ENCODE measurements at places on chromosomes 12 and 14. TPM values are rescaled to one million over a fixed set of nuclear protein-coding genes. Genes with fewer than 3 reads are reported as not detected.
A peak's percentile ranks its signal among the peaks of the same experiment; 100 is the strongest.

Gene WNT5B
- total RNA-seq = 3.5 TPM

Gene PIWIL1
- total RNA-seq = not detected

Gene FAM181A
- not detected for total RNA-seq

Gene CLSTN3
- total RNA-seq = 98.7 TPM

Gene TMEM132C
- total RNA-seq = 1.6 TPM

Gene CARMIL3
- total RNA-seq = 0.20 TPM

Gene RNASE13
- total RNA-seq = not detected

Gene VCPKMT
- total RNA-seq = 5.6 TPM

Gene EPYC
- total RNA-seq = not detected

Gene C12orf42
- total RNA-seq = not detected

Gene TAS2R42
- total RNA-seq = not detected

Gene KRT82
- total RNA-seq = not detected

Gene RAD9B
- 0.27 TPM for total RNA-seq

Gene SLC6A13
- not detected for total RNA-seq

Gene KERA
- total RNA-seq = not detected

Gene PLEKHA5
- 41.1 TPM for total RNA-seq

GRCh38 chr14:68216079-68216478 lies 396.5 kb downstream of the RAD51B start:
- DNase-seq = no peak

DNA sequence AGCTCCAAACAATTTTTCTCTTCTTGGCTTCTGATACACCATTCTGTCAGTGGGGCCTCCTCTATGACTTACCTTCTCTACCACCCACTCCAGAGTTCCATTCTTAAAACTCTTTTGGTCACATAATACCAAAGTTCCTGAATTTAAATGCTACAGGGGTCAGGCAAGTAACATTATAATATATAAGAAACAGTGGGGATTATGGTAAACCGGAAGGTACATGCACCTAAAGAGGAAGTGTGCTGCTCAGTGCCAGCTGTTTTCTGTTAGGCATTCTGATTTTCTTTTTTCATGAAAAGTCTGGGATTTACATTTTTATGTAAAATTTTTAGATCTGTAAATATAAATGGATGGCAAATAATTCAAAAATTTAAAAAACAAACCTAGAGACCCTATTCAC lies 39.9 kb downstream of the SOS2 start:
- DNase-seq = no peak

DNA sequence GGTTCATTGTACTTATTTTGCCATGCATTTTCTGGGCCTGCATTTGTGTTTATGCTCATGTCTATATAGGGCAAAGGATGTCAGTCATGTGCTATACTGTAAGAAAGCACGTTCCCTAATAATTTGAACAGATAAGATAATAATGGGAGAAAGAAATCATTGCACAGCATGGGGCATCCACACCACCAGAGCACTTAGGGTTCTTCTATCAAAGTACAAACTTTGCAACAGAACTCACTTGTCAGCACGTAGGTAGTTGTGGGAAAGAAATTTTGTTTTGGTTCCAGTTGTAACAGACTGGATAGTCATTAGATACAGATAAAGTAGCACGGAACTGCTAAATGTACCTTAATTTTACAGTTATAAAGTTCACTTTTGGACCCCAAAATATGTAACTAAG lies 10.1 kb downstream of the PPP1CC start:
- DNase-seq = no peak

DNA sequence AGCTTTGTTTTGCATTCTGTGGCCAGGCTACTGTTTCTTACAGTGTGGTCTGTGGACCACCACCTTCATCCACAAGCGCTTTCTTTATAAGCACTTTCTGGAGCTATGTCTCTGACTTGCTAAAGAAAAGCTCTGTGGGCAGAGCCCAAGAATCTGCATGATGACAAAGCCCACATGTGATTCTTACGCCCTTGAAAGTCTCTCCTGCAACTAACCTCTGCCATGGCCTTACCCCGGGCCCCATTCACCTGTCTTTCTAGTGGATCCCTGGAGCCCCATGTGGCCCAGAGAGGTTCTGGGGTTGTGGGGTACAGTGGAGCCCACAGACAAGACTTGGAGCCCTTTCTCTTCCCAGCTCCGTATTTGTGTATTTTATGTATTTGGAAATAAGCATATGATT lies 16.6 kb downstream of the PLEKHH1 start:
- DNase-seq = no peak

DNA sequence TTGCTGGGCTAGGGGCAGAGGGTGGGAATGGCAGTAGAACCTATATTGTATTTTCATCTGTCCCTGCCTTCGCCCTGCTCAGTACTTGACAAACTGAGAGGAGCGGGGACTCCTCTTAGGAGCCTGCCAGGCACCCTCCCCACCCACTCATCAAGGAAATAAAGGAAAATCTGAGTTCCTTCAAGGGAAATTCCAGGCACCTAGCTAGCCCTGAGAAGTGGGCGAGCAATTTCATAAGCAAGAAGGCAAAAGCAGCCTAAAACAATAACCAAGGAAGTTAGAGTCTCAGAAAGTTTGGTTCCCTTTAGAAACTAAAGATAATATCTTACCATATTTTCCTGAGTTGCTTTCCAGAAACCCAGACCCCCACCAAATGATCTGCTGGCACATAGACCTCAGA lies 10.6 kb upstream of the PLEKHD1 start:
- DNase-seq = no peak

GRCh38 chr14:89959853-89960445 lies 4.2 kb downstream of the TDP1 start:
- no peak for DNase-seq

GRCh38 chr14:100655741-100656085 lies 68.5 kb upstream of the BEGAIN start:
- no peak for DNase-seq

GRCh38 chr12:2924019-2924418 lies 33.3 kb downstream of the TULP3 start:
- no peak for DNase-seq

- no peak for DNase-seq
These were observed 766.2 kb downstream of the FLRT2 start for GRCh38 chr14:86296173-86296572.

GRCh38 chr14:105478398-105479251 lies 4.0 kb downstream of the CRIP2 start:
- DNase-seq = no peak

- DNase-seq = no peak
These were observed 1.2 kb downstream of the HOXC10 start for GRCh38 chr12:53985994-53986685.

- DNase-seq = no peak
These were observed 120.3 kb downstream of the GARIN6 start for GRCh38 chr12:99767809-99768208.

DNA sequence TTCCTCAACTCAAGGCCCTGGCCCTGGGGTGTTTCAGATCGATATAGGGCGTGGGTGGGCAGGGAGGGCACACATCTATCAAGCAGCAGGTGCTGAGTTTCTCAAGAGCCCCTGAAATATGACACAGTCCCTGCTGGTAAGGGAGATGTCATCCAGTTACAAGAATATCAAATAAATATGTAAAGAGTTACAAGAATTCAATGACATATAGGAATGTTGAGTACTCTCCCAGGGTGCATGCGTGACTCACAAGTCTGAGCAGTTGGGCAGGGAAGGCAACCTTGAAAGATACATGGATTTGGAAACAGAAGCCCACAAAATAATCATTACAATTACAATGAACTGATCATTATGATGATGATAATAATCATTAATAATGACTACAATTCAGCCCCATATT lies 35.2 kb downstream of the MVK start:
- no peak for DNase-seq

GRCh38 chr12:7966563-7966962 lies 30.6 kb upstream of the SLC2A3 start:
- DNase-seq = no peak

DNA sequence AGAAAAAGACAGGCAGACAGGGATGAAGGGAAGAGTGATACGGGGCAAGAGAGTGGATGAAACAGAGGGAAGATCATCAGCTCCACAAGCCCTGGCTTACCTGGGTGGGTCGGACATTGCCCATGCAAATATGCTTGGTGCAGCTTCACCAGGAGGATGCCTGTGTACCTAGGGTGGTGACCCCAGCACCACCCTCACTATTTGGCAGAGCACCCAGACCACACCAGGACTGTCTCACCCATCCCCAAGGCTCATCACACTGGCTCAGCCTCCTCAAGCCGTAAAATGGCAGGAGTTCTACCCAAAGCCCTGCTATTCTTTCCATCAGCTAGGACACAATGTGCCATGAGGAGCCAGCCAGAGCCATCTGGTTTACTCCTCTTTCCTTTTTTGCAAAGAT lies 3.0 kb downstream of the GALNT8 start:
- DNase-seq = peak; percentile 44

DNA sequence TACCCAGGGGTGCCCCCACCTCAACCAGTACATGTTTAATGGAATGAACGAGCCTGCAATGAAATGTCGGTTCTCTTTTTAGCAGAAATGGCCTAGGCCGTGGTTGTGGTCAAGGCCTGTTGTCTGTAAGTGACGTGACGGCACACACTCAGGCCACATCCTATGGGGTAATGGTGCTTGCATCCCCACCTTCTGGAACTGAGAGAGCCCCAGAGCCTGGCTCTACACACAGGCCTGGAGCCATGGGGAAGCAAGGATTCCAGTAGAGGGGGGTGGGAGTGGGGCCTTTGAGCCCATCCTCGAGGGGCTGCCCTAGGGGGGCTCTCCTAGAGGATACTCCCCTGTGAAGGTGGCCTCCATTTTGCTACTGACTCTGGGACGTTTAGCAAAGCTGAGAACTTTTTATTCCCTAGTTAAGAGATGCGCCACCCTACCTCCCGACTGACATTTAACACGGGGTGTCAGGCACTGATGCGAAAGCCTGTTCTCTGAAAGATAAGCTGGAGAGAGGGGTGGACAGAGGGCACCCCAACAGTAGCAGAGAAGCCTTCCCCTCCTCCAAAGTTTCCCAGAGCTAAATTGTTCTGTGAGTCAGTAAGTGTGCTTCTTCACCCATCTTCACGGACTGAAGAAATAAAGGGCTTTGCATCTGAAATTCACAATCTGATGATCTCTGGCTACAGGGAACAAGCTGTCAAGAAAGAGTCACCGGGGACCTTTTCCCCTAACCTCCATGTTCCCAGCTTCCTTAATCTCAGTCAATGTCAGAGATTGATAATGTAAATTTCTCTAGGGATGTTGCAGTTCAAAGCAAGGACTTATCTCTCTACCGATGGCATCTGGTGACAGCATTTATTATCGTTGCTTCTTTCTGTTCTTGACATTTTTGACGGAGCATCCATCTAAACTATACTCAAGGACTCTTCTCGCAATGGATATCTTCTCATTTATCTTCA lies 6.8 kb downstream of the RIN3 start:
- DNase-seq = no peak

GRCh38 chr14:99475179-99475578 lies 5.5 kb downstream of the SETD3 start:
- no peak for DNase-seq

GRCh38 chr12:97275728-97276590 lies 186.6 kb upstream of the RMST start:
- no peak for DNase-seq

DNA sequence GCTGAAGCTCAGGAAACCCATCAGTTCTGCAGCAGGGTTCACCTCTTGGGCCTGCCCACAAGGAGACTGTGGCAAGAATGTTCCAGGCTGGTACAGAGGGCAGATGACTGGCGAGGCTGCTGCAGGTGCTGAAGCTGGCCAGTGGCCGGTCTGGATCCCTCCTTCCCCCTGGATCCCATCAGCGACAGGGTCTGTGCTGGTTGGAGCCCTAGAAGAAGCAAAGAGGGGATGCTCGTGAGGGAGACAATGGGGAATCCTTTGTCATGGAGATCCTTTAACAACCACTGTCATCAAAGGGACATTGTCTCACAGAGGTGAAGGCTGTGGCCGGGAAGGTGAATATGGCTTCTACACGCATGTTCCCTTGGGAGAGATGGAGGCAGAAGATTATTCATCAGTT lies 211.4 kb upstream of the TMEM132C start:
- DNase-seq = no peak

DNA sequence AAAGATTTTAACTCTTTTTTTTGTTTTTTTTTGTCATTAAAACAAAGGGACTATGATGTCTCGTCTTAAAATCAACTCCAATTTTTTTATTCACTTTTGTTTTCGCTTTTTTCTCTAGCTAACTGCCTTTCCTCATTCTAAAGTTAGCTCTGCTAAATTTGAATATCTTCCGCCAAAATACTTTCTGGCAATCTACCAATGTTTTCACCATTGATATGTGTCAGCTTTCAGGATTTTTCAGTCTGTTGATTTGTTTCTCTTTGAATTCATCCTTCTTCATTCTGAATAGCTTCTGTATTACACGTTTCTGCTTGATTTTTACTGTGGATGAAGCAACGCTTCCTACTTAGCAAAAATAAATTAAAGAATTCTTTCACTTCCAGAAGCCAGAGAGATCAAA lies 38.7 kb upstream of the NOVA1 start:
- DNase-seq = no peak

- DNase-seq = peak; percentile 78
These were observed 79.3 kb downstream of the SSPN start for GRCh38 chr12:26274441-26275312.

- DNase-seq = no peak
These were observed 148.6 kb downstream of the TSPAN9 start for GRCh38 chr12:3225796-3226180.

GRCh38 chr14:75393794-75394193 lies 34.0 kb upstream of the JDP2 start:
- DNase-seq = no peak

DNA sequence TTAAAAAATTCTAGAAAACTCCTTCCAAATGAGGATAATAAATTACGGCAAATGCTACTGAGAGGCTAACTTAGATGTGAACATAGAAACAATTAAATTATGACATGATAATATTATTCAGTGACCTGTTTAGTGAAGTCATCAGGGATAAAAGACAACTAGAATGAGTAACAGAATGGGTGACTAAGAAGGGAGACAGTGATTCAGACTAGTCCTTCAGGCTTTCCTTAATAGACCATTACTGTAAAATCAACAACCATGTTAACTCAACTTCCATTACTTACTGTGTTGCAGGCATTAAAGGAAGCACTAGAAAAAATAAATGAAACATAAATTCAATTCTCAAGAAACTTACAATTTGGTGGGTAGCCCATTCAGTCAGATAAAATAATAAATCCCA lies 543.9 kb upstream of the LRFN5 start:
- no peak for DNase-seq

DNA sequence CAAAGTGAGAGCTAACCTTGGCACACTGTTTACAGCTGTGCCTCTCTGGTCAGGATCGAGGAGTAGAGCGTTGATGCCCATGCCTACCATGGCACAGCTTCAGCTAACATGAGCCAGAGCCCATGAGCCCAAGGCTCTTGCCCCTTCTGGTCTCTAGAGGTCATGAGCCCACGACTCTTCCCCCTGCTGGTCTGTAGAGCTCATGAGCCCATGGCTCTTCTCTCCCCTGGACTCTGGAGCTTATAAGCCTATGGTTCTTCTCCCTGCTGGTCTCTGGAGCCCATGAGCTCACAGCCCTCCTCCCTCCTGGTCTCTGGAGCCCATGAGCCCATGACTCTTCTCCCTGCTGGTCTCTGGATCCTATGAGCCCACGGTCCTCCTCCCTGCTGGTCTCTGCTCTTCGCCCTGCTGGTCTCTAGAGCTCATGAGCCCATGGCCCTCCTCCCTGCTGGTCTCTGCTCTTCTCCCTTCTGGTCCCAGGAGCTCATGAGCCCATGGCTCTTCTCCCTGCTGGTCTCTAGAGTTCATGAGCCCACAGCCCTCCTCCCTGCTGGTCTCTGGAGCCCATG lies 16.6 kb upstream of the CLMN start:
- DNase-seq = no peak

All from transverse colon (tissue), 4 donors.